NCI-H1092 treated with DMSO at 0.1 percent for 48 hours (cell line): ENCODE measurements at places on chromosomes 2 and 18.

- DNase-seq = no peak
Observed at GRCh38 chr2:232219496-232219870, 159.1 kb upstream of the ALPP start.

GRCh38 chr2:66034467-66034866 is 400.5 kb upstream of the MEIS1 start:
- no peak for DNase-seq

DNA sequence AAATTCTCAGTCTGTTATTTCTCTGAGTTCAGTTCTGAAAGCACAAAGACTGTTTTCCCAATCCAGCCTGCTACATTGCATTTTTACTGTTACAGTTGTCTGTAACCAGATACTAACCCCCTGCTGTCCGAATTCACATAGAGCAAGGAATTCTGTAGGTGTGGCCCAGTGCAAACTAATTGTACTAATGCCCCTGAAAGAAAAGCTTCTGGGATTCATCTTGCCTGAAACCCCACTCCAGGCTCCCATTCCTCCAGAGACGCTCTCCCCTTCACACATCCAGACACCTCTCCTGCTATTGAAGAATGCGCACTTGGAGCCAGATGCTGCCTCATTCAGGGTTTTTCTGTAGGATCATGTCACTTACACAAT is 127.0 kb downstream of the TTC32 start:
- no peak for DNase-seq

- DNase-seq = no peak
Observed at GRCh38 chr18:43314941-43315340, 37.7 kb upstream of the SYT4 start.

- no peak for DNase-seq
Observed at GRCh38 chr18:68696937-68697336, 18.0 kb downstream of the TMX3 start.

DNA sequence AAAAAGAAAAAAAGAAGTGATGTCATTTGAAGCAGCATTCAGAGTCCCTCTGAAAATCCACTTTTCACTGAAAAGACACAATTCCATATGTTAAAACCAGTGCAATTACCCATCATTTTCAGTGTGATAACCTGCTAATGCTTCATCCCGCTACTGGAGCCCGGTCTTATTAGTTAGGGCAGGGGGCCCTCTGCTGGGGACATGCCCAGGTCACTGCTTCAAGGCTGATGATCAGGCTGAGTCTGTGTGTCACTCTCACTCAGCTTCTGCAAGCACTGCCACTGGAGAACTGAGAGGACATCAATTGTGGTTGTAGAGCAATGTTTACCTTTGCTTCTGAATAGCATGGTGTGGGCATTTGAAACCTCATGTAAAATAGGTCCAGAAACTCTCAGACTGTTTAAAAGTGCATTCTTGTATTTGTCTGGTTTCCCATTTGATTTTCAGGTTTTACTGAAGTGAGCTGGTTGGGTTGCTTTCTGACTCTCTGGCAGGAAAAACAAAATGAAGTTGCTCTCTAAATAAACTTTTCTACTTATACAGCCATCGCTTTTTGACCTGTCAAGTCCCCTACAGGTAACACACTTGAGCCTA is 49.2 kb upstream of the NXPH2 start:
- DNase-seq = peak; percentile 33

DNA sequence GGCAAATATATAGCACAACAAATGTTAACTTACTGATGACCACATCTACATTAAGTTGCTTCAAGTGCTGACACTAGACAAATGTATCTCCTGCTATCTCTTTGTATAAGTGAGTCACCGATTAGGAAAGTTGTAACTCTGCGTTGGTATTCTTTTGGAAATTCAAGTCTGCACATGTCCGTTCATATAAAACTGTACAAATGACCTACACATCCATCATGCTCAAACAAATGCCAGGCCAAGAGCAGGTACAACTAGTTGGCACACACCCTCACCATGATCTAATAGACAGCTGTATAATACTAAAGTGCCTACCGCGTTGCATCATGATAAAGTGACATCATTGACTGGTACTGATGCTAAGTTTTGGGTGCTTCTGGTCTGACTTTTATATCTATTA is 141.1 kb downstream of the RBMS1 start:
- no peak for DNase-seq
